ENCODE measurements at places on chromosomes 2 and 18.

DNA sequence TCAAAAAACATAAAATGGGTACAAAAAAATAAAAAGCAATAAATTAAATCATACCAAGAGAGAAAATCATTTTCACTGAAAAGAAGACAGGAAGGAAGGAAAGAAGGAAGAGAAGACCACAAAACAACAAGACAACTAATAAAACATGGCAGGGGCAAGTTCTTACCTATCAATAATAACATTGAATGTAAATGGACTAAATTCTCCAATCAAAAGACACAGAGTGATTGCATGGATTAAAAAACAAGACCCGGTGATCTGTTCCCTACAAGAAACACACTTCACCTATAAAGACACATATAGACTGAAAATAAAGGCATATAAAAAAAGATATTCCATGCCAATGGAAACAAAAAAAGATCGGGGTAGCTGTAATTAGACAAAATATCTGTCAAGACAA lies 82.6 kb upstream of the CERS6 start:
- DNase-seq = no peak

DNA sequence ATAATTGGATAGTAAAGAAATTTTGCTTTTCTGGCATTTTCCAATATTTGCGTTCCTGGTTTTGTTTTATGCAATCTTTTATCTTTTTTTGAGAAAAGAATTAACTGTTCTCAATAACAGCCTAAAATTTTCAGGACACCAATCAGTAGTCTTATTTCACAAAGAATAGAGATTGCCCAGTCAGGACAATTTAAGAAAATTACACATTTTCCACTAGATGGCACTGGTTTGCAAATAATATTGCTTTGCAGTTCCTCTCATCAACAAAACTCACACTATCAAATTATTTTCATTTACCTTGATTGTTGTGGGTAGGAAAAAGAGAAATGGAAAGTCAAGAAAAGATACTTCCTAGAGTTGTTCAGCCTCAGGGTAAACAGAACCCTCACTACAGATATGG lies 2.4 kb upstream of the RBM45 start:
- DNase-seq = no peak

DNA sequence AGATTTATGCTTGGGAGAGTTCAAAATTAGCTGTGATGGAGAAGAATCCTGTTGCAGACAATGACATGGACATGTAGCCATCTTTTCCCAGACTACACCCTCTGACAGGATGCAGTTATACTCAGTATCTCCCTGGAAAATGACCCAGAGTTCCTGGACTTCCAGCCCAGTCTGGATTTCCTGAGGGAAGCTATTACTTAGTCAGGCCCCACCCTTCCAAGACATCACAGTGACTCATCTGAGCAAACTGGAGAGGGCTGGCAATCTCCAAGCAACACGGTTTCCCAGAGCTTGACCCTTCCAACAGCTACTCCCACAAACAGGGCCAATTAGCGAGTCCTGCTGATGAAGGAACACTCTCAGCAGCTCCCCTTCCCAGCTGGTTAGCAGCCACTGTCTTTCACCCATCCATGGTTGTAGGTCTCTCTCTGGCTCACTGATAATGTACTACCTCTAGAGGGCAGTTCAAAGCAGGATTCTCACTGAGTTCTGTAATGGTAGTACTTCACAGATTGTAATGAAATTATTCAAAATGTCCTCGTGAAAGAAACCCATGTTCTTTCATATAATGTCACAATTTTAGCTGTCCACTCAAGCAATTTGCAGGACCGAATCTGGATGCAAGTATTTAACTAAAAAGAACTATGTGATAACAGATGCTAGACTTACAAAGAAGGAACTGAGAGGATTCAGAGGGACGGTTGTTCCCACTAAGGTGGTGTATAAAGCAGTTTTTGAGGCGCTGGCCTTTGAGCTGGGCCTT lies 110.2 kb downstream of the MDH1 start:
- DNase-seq = no peak

DNA sequence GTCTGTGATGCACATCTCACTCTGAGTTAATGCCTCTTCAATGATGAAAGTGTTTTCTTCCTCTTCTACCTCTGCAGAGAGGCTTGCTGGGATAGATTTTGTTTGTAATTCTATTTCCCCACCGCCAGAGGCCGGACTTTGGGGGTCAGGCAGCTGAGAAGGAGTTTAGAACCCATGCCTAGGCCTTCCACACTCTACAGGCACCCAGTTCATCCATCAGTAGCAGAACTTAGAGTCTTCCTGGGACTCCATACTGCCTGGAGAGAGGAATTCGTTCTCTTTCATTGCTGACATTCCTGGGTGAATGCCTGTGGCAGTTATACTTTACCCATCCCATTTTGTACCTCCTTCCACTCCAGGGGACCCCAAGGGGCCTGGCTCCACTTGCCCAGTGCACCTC lies 9.1 kb downstream of the TPRKB start:
- DNase-seq = no peak

DNA sequence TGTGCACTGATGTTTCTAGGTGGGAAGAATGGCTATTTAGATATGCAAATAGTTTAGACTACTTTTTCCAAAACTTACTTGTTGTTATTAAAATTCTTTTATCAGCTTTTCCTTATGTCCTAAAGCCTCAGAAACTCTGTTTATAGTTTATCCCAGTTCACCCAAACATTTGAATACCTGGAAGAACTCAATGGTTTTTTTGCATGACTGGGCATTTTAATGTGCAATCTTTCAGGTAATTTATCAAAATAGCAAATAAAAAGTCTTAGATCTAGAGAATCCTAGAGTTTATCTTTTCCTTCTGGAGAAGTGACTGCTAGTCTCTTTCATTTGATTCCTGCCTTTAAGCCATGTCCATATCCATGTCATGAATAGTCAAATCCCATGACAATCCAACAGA lies 9.6 kb upstream of the ADAM23 start:
- no peak for DNase-seq

DNA sequence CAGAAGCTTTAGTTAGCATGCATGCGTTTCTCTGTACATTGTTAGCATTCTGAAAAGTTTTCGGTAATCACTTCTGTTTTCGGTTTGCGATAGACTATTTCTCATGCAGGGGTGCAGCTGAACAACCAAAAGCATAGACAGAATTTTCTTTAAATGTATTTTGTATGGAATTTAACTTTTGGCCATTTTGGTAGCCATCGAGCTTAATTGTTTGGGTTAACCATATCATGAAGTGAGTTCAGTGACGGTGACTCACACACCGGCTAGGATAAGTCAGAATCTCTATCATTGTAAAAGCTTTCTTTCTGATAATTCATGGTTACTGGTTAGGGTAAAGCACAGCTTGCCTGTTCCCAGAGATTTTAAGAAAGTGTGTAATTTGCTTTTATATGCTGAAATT lies 107.2 kb downstream of the CD226 start:
- no peak for DNase-seq

DNA sequence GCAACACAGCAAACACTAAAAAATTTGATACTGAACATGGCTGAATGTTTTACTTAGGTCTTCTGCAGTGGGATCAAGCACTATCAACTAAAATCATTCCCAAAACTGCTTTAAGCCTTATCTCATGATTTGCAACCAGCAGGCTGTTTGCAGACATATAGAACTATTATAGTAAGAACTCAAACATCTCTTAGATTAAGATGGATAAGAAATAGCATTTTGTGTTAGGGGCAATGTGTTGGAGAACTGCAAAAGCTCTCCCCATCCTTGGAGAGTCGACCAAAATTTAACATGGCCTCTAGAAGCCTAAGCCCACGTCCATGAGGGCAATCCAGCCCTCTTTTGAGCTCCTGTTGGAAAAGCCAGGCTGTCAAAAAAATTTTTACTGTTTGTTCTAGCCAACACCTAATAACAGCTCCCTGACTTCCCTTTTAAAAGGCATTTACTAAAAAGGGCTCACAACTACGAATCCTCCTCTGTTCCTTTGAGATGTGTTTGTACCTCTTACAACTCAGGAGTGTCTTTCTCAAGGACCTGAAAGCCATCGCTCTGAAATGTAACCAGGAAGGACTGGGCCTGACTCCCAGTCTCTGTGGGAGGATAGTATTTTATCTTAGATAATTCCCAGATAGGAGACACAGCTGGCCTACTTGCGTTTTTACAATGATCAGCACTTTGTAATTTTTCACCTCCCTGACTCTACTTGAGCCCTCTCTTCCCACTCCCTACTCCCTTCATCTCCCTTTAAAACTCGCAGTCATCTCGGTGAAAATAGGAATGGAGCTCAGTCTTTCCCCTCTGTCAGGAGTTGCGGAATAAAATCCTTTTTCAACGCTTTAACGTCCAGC lies 1.4 kb downstream of the KRCC1 start:
- no peak for DNase-seq

GRCh38 chr2:54085069-54085468 lies 30.3 kb upstream of the ACYP2 start:
- DNase-seq = no peak

- no peak for DNase-seq
Measured at GRCh38 chr2:68746408-68746807, 11.8 kb downstream of the ARHGAP25 start.

DNA sequence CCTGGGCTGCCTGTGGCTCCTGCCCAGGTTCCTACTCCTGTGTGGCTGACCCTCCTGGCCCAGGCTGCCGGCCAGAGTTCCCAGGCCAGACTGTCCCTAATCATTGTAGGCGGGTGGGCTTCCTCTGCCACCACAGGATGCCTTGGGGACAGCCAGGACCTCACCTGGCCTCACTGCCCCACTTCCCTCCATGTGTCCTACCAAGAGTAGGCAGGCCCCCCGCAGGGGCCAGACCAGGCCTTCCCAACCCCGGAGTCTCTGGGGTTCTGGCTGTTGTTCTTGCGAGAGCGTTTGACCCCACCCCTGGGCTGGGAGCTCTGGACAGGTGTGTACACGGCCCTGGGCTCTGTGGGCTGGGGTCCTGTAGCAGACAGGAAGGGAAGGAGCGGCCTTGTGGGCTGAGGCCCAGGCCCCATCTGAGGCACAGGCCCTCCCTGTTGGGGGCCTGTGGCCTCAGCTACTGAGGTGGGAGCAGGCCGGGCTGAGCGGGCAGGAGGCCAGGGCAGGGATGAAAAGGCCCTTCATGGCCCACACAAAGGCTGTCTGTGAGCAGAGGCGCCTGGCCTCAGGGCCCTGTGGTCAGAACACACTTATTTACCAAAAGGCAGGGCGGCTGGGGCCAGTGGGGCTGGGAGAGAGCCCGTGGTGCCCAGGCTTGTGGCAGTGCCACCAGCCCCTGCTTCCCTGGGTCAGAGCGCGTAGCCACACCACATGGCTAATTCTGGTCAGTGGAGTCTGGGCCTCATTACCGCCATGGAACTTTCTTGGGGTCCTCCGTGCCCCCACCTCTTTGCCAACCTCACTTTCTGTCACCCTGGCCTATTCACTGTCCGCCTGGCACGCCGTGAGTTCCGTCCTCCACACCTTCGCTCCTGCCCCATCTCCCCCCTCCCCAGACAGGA lies 2.0 kb downstream of the SNORC start:
- DNase-seq = no peak

GRCh38 chr2:19937004-19937403 lies 35.2 kb upstream of the TTC32 start:
- no peak for DNase-seq

DNA sequence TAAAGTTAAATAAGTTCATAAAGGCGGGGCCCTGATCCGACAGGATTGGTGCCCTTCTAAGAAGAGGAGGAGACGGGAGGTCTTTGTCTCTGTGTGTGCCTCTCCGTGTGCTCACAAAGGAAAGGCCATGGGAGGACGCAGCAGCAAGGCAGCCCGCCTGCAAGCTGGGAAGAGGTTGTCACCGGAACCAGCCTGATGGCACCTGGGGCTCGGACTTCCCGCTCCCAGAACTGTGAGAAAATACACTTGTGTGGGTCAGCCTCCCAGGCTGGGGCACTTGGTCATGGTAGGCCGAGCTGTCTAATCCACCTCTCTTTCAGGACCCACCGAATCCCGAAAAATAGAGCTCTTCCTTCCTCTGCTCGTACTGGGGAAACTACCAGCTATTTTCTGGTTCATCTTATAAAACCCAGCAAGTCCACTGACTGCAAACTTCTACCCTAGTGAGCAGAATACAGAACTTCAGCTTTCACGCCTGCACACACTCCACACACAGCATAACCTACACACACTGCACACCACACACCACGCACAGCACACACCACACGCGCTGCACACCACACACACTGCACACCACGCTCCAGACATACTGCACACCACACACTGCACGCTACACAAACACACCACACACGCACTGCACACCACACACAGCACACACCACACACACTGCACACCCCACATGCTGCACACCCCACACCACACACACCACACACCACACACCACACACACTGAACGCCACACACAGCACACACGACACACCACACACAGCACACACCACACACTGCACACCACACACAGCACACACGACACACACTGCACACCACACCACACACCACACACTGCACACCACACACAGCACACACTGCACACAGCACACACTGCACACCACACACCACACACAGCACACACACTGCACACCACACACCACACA lies 58.1 kb downstream of the ASB1 start:
- no peak for DNase-seq

DNA sequence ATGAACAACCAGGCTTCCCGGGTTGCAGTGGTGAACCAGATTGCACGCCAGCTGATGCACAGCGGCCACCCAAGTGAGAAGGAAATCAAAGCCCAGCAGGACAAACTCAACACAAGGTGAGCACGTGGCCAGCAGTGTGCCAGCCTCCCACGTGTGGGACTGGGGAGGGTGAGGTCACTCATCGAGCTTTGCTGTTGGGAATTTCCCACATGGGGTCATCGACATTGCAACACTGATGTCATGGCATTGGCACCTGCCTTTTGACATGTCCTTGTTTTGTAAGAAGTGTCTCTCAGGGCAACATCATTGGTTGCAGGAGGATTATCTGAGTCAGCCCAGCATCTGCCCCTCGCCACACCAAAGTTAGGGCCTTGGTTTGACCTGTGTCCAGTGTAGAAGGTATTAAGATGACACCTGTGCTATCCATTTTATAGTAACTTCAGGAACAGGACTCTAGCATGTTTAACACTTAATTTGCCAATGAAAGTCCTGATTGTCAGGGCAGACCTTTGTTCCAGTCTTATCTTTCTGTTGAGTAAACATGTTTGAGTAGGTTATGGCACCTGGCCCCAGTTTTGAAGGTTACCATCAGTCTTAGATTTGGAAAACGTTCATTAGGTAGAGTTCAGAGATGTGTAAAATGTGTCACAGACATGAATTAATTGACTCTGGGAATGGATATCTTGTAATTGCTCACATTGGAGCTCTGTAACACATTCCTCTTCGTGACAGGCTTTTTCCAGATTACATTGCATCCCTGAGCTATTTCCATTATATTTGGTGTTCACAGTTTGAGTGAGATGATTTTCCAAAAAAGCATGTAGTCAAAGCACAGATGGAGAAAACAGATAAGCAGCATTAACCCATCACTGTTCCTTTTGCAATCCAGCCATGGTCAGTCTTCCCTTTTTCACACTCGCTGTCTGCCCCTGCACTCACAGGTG lies 93.3 kb upstream of the EML6 start:
- DNase-seq = no peak

GRCh38 chr2:215567504-215567903 lies 131.6 kb upstream of the FN1 start:
- DNase-seq = no peak

GRCh38 chr2:202237787-202238233 lies 587 bp downstream of the SUMO1 start:
- peak; percentile 4 for DNase-seq
